ENCODE measurements at places on chromosomes 3 and 15.
A peak's percentile ranks its signal among the peaks of the same experiment; 100 is the strongest.

GRCh38 chr15:81292523-81293001, 31.4 kb downstream of the STARD5 start:
- no peak for DNase-seq

DNA sequence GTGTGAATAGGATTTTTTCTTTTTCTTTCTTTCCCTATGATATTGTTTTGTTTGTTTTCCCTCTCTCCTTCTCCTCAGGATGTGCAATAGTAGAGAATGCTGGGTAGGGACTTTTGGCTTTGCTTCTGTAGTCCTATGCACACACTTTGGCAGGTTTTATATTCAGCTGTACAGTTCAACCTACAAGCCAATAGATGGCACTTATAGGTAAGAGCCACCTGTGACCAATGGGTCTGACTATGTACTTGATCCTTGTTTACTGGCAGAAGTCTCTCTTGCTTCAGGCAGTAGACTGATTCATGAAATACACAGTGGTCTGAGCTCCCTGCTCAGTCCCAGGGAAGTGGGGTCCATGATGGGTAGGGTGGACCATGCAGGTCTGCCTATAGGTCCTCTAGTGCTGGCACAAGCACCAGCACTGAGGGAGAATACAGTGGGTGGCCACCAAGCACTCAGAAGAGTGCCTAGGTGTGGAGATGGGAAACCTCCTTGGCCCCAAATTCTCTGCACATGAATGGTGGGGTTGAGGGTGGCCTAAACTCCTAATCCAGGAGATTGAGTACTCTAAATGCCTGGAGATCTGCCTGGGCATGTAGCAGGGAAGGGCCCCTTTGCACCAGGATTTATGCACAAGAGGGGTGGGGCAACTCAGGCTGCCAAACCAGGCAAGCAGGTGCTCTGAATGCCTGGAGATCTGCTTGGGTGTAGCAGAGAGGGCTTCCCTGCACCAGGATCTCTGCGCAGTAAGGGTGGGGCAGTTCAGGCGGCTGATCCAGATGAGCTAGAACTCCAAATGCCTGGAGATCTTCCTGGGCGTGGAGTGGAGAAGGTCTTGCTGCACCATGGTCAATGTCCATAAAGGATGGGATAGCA, 176.1 kb downstream of the DOCK3 start:
- DNase-seq = no peak

GRCh38 chr3:183148056-183148455, 14.5 kb downstream of the LAMP3 start:
- peak; percentile 39 for DNase-seq

DNA sequence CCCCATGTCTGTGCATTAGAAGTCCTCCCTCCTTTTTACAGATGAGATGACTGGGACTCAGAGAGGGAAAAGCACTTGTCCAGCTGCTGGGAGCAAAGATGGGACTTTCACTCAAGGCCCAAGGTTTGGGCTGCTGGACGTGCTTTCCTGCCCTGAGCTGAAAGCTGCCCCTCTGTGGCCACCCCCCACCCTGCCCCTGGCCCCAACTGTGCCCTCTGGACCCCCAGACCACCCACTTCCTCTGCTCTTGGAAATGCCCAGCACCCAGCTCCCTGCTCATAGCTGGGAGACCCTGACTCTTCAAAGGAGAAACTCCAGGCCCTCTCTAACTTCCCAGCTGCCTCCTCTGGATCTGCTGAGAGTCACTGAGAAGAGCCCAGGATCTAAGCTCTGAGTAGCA, 20.7 kb downstream of the GRIP2 start:
- DNase-seq = no peak

DNA sequence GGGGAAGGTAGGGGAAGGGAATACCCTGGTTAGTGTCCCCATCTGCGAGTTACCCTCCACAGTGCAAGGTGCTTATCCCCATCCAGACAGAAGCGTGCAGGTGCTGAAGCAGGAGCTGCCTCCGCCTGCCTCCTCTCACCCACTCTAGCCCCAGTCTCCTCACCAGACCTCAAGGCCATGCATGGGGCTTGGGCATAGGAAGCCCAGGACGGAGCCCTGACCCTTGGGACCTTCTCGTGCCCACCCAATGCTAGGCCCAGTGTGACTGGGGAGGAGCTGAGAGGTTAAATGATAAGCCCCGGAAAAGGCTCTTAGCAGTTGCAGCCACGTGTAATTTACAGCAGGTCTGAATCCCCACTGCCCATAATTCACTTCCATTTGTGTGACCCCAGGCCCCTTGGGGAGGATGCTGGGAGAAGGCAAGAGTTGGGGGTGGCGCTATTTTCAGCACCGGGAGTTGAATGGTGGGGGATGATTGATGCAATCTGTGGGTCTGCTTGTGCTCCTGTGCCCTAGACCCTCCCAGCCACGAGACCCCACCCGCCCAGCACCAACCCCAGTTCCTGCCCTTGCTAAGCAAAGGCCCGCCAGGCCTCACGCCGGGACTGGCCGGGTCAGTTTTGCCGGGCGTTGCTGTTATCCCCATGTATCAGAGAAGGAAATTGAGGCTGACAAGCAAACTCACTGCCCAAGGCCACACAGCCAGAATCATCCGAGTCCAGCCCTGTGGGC, 14.5 kb upstream of the PLXND1 start:
- no peak for DNase-seq

DNA sequence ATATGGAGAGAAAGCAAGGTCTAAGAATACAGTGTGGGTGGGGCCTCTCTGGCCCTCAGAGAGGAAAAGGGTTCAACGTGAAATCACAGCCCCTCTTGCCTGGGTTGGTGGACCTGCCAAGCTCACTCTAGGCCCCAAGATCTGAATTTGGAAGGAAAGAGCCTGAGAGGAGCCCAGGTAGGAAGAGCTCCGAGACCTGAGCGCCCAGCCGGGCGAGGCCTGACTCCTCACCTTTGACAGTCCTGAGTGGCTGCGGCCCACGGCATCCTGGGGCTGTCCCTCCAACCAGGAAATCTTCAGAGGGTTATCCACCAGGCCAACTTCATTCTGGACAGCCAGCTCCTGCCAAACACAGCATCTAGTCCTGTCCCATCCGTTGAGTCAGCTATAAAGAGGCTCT, 3.7 kb downstream of the C15orf62 start:
- DNase-seq = no peak

DNA sequence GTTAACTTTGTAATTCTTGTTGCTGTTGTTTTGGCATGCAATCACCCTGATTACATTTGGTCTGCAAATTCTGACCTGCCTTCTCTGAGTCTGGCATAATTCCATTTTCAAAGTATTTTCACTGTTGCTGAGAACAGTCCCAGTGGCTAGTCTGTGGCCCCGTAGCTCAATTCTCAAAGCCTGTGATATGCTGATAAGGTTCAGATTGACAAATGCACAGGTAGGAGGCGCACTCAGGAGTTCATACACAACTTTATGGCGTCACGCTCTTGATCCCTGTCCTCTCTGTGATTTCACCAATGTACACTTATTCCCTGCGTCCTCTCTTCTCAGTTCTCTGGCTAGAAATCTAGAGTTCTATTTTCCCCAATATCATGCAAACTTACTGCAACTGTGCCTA, 376.6 kb upstream of the SLCO3A1 start:
- no peak for DNase-seq

- DNase-seq = no peak
Measured at GRCh38 chr3:161602475-161602874, 105.9 kb downstream of the OTOL1 start.

GRCh38 chr3:143751643-143752178, 96.6 kb downstream of the SLC9A9 start:
- no peak for DNase-seq

DNA sequence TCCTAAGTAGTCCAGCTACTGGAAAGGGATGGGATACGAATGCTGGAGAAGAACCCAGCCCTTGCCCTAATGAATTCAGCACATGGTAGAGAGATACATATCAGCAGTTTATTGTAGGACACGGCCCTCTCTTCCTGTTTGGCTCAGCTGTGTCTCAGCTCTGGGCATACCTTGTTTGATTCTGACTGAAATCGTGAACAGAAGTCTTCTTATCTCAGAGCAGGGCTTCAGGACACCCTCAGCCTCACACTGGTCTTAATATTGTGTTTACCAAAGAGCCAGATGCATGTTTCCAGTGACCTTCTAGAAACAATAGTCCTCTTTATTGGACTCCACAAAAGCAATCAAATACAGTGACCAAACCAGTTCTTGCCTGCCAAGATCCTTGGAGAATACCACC, 54.7 kb downstream of the FAM174B start:
- DNase-seq = no peak

- DNase-seq = no peak
Measured at GRCh38 chr15:92316586-92317295, 76.9 kb upstream of the ST8SIA2 start.

DNA sequence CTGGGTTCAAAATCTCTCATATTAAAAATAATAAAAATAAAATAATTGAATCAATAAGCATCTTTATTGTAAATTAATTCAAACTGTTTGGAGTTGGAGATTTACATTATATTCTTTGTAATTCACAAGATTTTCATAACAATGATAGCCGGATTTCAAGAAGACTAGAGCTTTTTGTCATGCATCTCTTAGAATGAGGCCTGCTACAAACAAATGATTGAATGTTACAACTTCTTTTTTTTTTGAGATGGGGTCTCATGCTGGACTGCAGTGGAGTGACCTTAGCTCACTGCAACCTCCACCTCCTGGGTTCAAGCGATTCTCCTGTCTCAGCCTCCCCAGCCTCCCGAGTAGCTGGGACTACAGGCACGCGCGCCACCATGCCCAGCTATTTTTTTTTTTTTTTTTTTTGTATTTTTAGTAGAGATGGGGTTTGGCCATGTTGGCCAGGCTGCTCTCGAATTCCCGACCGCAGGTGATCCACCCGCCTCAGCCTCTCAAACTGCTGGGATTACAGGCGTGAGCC, 3.5 kb downstream of the SLTM start:
- DNase-seq = no peak

DNA sequence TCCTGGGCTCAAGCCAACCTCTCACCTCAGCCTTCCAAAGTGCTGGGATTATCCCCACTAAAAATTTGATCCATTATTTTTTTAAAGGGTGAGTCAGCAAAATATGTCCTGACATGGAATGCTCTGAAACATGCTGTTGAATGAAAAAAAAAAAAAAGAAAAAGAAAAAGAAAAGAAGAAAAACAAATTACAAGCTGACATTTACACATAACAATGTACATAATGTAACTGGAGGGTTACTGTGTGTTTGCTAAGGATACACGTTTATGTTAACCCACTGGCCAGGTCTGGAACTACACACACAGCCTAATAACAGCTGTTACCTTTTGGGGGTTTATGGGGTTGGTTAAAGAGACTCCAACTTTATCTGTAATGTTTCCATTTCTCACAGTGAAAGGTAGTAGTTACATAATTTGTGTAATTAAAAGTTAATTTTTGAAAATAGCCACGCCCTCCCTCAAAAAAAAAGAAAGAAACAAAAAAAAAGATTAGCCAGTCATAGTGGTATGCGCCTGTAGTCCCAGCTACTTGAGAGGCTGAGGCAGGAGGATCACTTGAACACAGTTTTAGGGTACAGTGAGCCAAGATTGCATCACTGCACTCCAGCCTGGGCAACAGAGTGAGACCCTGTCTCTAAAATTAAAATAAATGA, 3.1 kb upstream of the MESP2 start:
- DNase-seq = peak; percentile 72

GRCh38 chr3:138768946-138769345, 65.8 kb downstream of the PIK3CB start:
- DNase-seq = no peak

- peak; percentile 35 for DNase-seq
Measured at GRCh38 chr15:39299486-39300267, 281.2 kb upstream of the THBS1 start.

GRCh38 chr3:48400824-48401433, 28.9 kb downstream of the FBXW12 start:
- peak; percentile 53 for DNase-seq

GRCh38 chr3:188881954-188882641, 289.7 kb upstream of the TPRG1 start:
- peak; percentile 87 for DNase-seq

DNA sequence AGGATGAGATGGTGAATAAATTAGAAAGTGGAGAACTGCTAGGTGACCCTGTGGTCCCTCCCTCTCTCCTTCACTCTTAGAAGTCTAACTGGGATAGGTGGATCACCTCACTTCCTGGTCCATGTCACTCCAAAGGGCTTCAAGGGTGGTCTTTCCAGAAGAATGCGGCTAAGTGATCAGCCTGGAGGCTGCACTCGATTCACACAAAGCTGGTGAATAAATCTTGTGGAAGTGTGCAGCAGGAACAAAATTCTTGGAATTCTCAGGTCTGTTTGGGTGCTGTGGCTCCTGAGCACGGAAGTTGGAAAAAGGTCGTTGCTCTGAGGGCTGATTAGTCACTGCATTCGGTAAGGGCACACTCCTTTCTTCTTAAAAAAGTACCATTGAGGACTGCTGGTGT, 46.3 kb downstream of the GASK1A start:
- DNase-seq = no peak

- no peak for DNase-seq
Measured at GRCh38 chr3:101825904-101826445, 23.3 kb upstream of the NFKBIZ start.

DNA sequence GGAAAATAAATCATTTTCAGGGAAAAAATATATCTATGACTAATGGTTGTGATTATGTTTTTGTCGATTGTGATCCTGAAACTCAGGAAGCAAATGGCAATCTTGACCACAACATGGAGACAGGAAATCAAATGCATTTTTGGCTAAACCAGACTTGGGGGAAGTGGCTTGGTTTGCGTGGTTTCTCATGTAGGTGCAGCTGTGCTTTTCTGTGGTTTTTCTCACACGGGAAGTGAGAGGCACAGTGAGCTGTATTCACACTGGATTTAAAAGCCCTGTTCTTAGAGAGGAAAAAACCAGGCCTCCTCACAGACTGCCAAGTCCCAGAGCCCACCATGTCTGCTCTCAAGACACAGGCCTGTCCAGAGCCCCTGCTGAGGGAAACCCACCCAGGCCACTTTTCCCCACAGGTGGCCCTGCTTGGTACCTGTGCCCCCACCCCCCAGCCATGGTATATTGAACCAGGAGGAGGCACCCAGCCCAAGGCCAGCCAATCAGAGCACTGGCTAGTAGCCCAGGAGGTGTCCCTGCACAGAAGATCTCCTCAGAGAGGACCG, 46.1 kb downstream of the BTD start:
- peak; percentile 95 for DNase-seq

- no peak for DNase-seq
Measured at GRCh38 chr15:25706176-25706955, 156.8 kb downstream of the ATP10A start.

DNA sequence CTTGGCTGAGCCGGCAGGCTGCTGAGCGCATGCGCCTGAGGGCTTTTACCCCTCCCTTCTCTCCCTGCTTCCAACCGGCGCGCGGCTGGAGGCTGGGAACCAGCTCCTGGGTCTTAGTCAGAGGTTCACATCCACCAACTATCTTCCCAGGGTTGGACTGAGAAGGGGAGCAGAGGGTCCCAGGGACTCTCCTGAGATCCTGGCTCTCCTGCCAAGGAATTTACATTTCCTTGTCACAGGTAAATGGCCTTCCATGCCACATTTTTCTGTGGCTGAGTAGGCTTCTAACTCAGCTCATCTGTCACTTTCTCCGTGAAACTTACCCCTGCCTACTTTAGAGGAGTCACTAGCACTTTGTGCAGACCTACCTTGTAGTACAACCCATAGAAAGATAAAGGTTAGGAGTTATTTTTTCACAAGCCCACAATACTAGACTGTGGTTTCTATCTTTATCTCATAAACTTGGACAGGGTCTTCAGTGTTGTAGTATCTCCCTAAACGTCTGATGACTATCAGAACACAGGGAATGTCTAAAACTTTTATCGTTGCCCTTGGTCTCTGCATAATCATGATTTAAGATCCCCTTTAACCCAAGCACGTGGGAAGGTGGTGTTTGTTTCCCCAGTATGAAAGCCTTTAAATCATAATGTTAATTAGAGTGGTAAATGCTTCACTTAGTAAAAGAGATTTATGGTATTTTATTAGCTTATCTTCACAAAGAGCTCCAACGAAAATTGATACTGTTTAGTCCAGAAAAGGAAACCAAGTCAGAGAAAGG, 638 bp upstream of the TBC1D5 start:
- DNase-seq = no peak
